Activated naive CD8-positive, alpha-beta T cell treated with anti-CD3 and anti-CD28 coated beads, Interleukin-2, amount 50 U/mL, for 24 hours (primary cell): ENCODE measurements at places on chromosomes 2 and 18.

DNA sequence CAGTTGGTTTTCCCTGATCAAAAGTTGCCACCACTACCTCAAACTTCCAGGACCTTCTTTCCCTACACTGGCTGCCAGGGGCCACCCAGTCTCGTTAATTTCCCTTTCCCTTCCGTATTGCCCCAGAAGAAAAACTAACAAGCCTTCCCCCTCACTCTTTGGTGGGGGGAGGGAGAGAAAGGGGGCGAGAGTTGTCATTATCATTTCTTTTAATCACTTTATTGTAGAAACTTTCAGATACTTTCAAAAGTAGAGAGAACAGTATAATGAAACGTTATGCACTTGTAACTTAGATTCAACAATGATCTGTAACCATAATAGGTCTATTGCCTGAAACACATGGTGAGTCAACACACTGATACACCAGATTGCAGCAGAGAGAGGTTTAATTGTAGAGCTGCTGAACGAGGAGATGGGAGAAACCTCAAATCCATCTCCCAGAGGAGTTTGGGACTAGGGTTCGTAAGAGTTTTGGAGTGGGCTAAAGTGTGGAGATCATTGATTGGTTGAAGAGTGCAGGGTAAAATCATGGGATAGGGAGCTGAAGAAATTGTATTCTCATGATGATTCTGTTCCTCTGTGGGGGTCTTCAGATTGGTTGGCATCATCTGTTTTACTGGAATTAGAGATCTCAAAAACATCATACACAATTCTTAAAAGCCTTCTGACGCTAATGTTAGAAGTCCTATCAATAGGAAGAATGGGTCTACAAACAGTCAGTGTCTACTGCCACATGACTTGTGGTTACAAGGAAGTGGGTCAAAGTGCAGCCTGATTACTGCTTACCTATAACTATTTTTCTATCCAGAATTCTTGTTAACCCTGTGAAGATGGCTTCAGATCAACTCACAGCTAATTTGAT lies 2.6 kb upstream of the RNF149 start:
- no peak for DNase-seq

DNA sequence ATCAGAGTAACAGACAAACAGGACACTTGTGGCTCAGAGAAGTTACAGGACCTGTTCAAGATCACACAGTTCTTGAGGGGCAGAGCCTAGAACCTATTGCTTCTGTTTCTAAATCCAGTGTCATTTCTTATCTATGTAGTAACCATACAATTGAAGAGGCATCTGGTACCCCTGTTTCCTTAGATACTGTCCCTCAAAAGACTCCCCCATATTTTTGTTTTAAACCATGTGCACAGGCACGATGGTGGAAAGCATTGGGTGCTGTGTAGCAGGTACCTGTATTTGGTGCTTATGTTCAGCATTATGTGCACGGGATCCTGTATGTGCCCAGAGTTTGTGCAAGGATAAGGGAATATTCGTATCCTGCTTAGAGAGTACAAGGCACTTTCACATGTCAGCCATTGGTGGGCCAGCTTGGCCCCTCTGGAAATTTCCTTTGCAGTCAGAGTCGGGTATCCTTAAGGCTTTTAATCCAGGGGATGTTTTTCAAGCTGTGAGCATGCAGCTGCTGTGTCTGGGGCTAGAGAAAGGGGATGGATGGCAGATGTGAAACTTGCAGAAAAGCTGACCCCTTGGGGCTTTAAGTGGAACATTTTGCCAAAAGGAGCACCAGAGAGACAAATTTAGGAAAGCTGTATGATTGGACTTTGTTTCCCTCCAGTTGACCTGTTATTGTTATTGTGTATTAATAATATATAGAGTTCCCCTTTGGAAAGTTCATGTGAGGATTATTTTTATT lies 2.1 kb downstream of the LBH start:
- no peak for DNase-seq

DNA sequence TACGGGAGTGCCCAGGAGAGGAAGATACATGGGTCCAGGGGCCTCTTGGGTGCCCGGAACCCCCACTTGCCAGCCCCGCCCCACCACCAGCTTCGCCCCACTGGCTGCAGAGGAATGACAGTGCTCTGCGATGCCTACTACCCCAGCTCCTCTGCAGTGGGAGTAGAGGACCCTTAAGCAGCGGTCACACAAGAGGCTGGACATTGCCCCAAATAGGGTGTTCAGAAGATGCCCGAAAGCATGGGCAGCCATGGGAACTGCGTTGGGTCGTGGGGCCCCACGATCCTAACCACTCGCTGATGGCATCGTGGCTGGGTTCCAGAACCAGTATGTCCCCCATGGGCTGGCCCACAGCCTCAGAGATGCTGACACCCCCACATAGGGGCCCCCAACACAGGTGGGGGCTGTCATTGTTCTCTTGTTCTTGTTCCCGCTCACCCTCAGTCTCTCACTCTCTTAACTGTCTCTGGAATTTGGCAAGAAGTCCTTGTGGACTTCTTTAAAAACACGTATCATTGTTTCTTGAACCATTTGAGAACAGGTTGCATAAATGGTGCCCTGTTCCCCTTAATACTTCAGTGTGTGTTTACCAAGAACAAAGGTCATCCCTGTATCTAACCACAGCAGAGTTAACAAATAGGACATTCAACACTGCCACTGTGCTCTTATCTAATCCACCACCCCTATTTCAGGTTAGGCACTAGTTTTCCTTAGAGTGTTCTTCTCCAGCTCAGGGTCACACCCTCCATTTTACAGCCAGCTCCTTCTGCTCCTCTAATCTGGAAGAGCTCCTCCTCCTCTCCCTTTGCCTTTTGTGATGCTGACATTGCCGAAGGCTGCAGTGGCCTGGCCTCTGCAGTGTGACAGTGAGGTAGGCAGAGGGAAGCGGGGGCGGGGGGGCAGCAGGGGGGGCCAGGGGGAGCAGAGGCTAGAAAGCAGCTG lies 76.3 kb downstream of the STPG4 start:
- no peak for DNase-seq

DNA sequence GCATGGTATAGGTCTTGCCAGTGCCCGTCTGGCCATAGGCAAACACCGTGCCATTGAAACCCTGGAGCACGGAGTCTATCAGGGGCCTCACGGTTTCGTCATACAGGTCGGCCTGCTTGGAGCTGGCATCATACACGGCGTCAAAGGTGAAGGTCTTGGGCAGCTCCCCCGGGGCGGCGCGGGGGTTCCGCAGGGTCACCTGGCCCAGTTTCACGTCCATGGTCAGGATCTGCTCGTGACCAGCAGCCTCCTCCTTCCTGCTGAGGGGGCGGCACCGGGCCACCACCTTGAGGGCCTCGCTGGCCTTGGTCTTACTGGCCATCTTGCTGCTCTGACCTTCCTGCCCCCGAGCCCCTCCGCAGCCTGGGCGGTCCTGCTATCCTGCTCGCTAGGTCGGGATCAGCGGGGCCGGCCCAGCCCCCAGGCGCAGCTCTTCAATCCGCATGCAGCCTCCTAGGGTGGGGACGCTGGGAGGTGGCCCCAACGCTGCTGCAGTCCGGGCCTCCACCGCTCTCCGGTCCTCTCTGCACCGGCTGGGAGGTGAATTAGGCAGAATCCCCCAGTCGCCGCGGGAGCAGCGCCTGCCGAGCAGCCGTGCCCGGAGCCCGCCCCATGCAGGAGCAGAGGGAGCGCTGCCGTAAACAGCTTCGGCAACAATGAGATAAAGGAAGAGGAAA lies 563 bp downstream of the KIF3C start:
- DNase-seq, result peak; percentile 27

GRCh38 chr2:127080226-127080937 lies 26.6 kb downstream of the BIN1 start:
- no peak for DNase-seq
